Activated CD4-positive, alpha-beta T cell treated with anti-CD3 and anti-CD28 coated beads, Interleukin-2, amount 10 ng/mL, durations not matched to agents 24 days and 14 days (primary cell): ENCODE measurements at places on chromosomes 13 and 19.

GRCh38 chr13:76380446-76381065 lies 505.6 kb downstream of the KCTD12 start:
- no peak for DNase-seq

DNA sequence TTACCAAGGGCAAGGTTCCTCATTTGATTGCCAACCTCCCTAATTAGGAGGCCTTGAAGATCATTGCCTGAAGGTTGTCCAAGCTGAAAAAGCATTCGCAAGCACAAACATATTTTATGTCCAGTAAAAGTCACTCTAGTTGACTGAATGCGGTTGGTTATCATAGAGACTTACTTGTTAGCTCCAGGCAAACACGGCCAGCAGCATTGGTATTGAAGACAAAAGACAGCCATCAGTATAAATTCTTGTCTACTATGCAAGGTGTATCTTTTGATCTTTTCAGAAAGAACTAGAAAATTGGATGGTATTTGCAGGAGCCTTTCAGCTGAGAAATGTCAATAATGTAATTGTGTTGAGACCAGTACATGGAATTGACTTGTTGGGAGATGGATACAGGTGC lies 129.9 kb downstream of the GPC6 start:
- no peak for DNase-seq

GRCh38 chr13:90103099-90103784 lies 1244.2 kb upstream of the MIR17HG start:
- DNase-seq = no peak

GRCh38 chr13:110565296-110565695 lies 3.8 kb upstream of the RAB20 start:
- DNase-seq = no peak

GRCh38 chr13:42114912-42115311 lies 66.5 kb downstream of the DGKH start:
- no peak for DNase-seq

GRCh38 chr13:42218576-42218975 lies 53.4 kb upstream of the AKAP11 start:
- no peak for DNase-seq
